ENCODE measurements at places on chromosomes 16 and 17.

DNA sequence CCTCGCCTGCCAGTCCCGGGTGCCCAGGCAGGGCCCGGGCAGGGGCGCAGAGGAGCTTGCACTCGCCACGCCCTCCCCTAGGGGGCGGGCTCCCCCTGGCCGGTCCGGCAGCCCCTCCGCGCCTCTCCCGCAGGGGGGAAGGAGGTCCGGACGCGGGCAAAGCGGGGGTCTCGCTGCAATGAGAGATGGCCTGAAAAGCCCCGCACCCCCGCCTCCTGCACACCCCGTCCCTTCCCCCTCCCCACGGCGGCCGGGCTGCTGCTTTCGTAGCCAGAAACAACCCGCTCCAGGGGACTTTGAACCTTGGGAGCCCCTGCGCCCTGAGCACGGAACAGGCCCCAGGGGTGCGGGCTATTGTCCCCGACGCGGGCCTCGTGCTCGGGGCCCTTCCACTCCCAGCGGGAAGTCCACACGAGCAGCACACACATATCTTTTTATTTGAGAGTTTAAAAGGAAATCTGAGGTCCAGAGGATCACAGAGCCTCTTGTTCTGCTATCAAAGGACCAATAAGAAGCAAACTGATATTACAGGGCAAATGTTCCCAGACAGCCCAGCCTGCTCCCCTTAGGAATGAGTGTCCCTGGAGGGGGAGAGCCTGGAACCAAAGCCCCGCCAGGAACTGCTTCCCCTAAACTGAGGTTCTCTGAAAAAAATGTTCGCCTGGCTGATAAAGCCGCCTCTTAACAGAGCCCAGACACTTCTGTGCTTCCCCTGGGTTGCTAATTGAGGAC lies 5.8 kb upstream of the CBX4 start:
- no peak for DNase-seq

- DNase-seq: no peak
These were observed 89.9 kb downstream of the ABR start for GRCh38 chr17:1089915-1090314.

DNA sequence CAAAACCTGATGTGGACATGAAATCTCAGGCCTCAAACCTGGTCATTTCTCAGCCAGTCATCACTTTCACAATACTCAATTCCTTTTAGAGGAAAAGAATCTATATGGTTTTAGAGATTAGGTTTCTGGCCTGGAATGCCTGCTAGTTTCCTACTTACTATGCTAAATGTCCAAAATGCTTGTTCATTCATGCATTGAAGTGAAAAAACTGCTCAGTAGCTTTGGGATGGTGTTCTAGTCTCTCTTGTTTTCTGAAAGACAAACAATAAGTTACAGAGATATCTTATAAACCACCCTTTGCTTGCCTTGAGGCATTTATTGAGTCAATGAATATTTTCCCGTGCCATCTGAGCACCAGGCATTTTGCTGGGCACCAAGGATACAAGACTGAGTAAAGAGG lies 1146.5 kb upstream of the GOT2 start:
- peak; percentile 80 for DNase-seq

DNA sequence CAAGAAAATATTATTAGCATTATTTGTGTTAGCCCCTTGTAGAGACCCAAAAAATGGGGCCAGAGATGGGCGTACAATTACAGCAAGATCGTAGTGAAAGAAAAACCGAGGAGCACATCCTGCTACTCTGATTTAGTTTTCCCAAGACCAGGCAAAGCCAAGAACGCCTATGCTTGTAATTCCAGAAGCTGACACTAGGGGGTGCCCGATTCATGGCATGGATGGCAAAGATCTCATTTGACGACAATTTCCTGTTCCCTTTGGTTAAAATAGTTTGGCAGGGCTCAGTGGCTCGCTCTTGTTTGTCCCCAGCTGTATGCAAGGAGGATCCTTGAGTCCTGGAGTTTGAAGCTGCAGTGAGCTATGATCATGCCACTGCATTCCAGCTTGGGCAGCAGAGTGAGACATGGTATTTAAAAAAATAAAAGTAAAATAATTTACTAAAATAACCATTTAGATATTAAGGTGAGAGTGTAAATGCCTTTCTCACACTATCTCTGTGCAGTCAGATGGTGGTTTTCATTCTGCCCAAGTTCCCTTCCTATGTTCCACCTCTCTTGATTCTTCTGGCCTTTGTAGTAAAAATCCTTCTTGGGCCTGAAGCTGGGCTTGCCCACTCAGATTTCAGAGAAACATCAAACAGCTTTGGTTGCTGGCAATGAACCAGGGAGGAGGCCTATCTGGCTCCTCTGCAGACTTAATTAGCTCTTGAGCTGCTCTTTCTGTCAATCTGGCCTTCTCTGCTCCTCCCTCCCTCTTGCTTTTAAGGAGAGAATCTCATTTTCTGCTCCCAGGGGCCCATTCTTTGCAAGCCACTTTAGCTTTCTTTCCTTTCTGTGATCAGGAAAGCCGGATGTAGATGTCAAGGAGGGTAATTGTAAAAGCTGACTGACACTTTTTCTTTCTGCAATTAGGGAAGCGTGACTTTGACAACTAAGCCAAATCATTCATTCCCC lies 31.2 kb downstream of the TMEM238L start:
- peak; percentile 68 for DNase-seq

- DNase-seq: no peak
These were observed 18.0 kb upstream of the RNF135 start for GRCh38 chr17:30952638-30953393.

- no peak for DNase-seq
These were observed 2.3 kb upstream of the XAF1 start for GRCh38 chr17:6753546-6753945.

- no peak for DNase-seq
These were observed 187.0 kb upstream of the CDH13 start for GRCh38 chr16:82439678-82440293.

- DNase-seq: no peak
These were observed 43.2 kb upstream of the MRPS23 start for GRCh38 chr17:57892820-57893595.

DNA sequence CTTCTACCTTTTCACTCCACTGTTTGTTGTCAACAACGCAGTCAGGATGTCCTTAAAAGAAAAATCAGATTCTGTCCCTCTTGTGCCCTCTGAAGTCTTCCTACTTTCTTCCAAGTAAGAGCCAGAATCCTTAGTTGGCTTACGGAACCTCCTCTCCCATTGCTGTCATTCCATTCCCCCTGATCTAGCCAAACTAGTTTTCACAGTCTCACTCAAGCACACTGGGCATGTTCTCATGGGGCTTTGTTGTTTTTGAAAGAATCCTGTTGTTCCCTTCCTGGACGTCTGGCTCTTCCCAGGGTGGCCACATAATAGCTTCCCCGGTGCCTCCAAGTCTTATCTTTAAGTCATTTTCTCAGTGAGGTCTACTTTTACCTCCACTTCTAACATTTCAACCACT lies 158.6 kb upstream of the ELAC2 start:
- DNase-seq: no peak

GRCh38 chr16:71426880-71427615 lies 14.8 kb downstream of the TLE7 start:
- DNase-seq: no peak

DNA sequence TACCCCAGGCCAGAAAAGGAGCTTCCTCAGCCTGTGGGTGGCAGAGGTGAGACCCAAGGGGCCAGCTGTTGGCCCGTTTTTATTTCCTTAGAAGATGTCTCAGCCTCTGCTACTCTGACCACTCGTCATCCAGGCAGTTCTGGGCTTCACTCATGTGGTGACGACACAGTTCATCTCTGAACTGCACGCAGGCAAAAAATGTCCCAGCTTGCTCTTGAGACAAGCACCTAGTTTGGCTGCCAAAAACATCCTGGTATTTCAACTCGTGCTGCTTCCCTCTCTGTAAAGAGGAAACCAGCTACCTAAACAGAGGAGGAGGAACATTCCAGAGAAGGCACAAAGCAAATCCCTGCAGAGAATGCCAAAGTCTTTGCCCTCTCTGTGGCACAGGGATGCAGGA lies 125.7 kb downstream of the XYLT1 start:
- DNase-seq: no peak

GRCh38 chr16:51008037-51008436 lies 143.0 kb downstream of the SALL1 start:
- DNase-seq: no peak

DNA sequence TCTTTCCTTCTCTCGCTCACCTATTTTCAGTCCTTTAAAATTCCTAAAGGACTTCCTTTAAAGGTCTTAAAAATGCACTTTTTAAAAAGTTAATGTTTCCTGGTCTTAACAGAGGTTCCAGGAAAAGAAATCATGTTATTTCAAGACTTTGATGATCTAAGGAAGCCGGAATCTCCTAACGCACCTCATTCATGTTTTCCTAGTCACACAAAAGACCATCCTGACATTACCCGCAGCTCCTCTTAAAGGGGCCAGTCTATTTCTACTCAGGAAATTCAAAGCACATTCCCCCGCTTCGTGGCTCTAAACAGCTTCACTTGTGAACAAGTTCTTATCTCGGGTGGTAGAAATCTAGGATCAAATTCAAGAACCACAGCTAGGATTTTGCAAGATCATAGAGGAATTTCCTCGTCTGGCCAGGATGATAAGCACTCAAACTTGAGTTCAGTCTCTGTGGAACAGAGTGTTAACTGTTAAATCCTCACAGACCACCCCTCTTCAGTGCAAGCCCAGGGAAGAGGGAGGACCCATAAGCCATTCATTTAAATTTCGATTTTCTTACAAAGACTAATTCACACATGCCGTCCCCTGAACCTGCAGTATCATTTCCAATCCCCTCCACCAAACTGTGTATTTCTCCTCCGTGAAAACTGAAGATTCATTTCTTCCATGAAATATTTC lies 137.1 kb upstream of the AXIN2 start:
- no peak for DNase-seq

DNA sequence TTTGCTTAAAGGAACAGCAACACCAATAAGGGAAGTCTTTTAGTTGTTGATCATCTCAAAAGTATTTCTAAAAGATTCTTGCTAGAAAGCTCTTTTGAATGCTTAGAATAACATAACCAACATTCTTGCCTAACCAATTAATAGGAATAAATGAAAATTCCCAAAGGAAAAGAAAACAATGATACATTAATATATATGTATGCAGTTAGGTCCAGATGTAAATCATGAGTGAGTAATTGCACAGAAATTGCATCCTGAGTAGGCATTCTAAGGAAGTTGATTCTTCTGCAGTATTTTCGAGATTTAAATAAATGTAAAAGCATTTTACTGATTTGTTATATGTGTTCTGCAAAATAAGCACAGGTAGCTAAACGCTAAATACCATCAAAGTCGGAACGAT lies 22.1 kb downstream of the COX10 start:
- no peak for DNase-seq

DNA sequence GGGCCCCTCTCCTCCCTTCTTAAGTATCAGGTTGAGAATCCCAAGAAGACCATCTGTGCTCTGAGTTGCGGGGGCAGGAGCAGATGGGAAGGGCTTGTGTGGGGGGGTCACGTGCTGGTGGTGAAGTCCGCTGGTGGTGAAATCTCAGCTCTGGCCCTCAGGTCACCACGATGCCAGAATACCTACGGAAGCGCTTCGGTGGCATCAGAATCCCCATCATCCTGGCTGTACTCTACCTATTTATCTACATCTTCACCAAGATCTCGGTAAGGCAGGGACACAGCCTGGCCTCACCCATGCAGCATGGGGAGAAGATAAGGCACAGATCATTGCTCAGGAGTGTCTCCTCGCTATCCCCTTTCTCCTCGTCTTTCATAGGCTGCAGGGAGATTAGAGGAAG lies 29.7 kb downstream of the SLC5A11 start:
- DNase-seq: no peak

GRCh38 chr17:36632916-36633771 lies 31.8 kb downstream of the MRM1 start:
- DNase-seq: no peak

- DNase-seq: no peak
These were observed 89.6 kb downstream of the ABCA8 start for GRCh38 chr17:68865584-68865983.

- DNase-seq: no peak
These were observed 2.1 kb upstream of the ITGB3 start for GRCh38 chr17:47251421-47251940.

Data from LNCaP clone FGC (cell line).